Bladder microvascular endothelial cell (primary cell): ENCODE measurements at places on chromosomes 1 and 21. TPM values are rescaled to one million over a fixed set of nuclear protein-coding genes. Genes with fewer than 3 reads are reported as not detected.

Gene PTGFRN
- 2.3 and 142 TPM in 2 replicates for total RNA-seq

Gene AMPD1
- total RNA-seq, result not detected in 2 replicates

Gene KLHDC8A
- total RNA-seq, result not detected in 2 replicates

Gene USH2A
- total RNA-seq, result not detected in 2 replicates

Gene PER3
- 1.9 and 5.0 TPM in 2 replicates for total RNA-seq

Gene RSPH1
- not detected in 2 replicates for total RNA-seq

Gene GREM2
- total RNA-seq, result not detected in 2 replicates

Gene IFFO2
- total RNA-seq, result 12.1 and 17.1 TPM in 2 replicates

Gene CD84
- total RNA-seq, result not detected in 2 replicates

Gene PARK7
- total RNA-seq, result 229 and 268 TPM in 2 replicates

Gene SERTAD4
- total RNA-seq, result 1.8 and 2.6 TPM in 2 replicates

Gene ATP1A4
- total RNA-seq, result not detected in 2 replicates

Gene FRRS1
- 3.5 and 7.3 TPM in 2 replicates for total RNA-seq

Gene PRAMEF6
- total RNA-seq, result not detected in 2 replicates
